ENCODE measurements at places on chromosomes 2 and 18.

- no peak for DNase-seq
Measured at GRCh38 chr2:10514743-10515142, 66.6 kb upstream of the ODC1 start.

DNA sequence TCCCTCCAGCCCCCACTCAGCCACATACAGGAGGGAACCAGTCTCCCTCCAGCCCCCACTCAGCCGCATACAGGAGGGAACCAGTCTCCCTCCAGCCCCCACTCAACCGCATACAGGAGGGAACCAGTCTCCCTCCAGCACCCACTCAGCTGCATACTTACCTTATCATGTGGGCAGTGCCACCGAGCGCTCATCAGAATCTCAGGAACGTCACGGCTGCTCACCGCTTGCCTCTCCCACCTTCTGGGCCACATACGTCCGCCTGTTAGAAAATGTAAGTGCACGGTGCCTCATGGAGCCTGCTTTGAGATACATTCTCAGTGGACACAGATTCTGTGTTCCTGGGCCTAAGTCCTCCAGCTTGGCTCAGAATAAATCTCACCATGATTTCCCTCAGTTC lies 124.8 kb downstream of the PXDN start:
- no peak for DNase-seq

DNA sequence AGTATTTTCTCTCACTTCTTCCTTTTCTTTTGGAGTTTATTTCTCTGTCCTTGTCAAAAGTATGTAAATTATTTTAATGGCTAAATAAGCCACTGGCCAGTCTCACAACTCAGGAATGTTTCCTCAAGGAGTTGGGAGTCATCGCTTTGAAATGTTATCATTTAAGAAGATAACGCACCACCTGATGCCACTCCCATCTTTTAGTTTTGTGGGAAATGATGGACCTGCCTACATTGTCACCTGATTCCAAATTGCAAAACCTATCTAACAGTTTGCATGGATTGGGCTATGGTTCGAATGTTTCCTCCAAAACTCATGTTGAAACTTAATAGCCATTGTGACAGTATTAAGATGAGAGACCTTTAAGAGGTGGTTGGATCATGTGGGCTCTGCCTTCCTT lies 32.4 kb upstream of the PPM1B start:
- DNase-seq = no peak

DNA sequence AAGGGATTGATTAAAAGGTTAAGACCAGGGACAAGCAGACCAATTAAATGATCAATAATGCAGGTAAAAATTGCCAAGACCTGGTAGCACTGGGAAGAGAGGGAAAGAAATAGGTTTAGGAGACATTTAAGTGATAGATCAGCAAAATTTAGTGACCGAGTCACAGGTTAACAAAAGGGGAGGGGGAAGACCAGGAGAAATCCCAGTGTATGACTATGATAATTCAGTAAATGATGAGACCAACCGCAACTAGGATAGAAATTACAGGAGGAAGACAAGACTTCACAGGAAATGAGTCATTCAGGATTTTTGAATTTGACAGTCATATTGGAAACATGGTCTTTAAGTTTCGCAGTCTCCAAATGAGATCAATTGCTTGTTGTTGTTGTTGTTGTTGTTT lies 62.9 kb downstream of the COBLL1 start:
- no peak for DNase-seq

- DNase-seq = no peak
Measured at GRCh38 chr2:234577191-234577590, 80.3 kb upstream of the ARL4C start.

DNA sequence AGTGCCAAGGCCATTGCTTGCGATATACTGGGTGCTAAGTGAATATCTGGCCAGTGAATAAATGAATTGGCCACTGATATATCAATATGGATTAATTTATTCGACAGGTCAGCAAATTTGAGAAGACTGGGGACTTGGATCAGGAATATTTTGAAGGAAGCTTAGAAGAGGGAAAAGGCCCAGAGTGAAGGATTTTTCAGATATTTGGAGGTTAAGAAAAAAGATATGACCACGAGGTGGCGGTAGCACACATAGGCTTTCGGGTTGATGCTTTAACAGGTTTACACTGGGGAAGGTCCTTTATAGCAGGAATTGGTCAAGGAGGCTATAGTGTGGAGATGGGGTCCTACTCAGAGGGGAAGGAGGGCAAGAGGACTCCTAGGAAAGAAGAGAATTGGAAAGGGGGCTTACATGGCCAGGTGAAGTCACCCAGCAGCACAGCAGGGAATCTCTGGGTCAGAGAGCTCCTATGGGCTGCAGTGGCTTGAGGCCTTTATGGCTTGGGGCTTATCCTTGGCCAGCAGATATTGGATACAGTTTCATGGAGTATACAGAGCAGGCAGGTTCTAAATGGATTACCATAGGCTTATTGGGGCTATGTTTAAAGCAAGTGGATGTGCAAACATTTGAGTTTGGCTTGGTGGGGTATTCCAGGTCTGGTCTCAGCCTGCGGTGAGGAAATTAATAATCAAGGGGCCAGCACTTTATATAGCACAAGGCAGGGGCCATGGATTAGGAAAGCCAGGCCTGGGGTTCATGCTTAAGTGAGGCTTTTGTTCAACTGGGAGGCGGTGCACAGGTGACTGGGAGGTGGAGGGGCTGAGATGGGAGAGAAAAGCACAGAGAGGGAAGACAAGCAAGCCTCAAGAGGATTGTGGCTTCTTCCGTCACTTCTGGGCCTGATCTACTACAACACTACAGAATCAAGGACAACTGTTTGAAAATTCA lies 9.7 kb downstream of the IL1RN start:
- DNase-seq = peak; percentile 65

DNA sequence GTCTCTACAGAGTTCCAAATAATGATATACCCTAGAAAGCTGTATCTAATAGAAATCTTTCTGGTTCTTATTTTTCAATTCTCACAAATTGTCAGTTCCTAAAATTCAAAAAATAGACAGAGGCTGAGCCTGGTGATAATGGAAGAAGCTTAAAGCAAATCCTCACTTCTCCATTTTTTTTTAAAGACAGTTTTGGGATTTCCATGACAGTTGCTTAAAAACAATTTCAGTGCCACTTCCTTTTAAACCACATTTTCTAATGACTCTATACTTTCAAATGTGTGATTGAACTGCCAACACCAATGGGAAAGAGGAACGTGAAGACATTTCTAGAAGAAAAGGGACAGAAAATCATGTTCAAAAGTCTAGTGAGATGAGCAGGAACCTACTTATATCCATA lies 4.0 kb downstream of the GKN2 start:
- DNase-seq = no peak

DNA sequence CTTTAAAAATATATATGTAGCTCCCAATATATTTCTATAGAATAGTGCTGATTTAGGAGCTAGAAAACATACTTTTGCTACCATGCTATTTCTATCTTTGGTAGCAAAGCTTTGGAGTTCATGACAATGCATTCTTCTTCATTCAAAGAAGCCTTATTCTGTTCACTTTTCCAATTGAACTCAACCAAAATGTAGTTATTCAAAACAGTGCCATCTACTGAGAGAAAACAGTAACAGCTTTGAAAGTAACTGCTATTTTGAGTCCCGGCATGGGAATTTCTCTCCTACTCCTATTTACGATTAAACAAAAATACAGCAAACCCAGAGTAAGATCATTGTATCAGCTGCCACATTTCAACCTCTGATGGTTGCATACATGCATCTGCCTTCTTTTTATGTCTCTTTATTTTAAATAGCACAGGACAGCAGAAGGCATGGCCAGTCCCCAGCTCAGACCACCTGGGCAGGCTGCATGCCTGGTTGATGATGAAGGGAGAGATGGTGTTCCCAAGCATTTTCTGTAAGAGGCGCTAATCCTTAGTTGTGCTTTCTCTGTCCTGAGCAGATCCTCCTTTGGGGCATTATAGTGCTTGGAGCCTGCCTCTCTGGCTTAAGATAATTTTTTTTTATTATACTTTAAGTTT lies 69.7 kb upstream of the SULT1C3 start:
- DNase-seq = peak; percentile 36

All from NAMALWA (cell line).